Liver (tissue), 10 donors: ENCODE measurements at places on chromosomes 3 and 15.

DNA sequence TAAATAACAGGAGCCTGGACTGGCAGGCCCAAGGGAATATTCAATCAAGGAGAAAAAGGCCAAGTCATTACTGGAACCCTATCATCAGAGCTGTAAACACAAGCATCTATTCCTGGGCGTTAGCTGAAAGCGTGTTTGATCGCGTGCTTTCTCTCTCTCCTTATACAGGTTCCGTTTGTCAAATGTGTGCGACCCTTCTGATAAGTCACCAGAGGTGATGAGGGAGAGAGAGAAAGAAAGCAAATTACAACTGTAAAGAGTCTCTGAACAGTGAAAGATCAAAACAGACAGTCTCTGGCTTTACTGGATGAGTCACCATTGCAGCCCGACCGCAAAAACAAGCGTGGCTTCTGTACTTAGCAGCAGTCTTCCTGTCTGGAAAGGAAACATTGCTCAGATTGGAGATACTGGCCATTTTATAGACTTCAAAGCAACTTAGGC is 39.5 kb upstream of the TPRG1 start:
- no peak for DNase-seq

DNA sequence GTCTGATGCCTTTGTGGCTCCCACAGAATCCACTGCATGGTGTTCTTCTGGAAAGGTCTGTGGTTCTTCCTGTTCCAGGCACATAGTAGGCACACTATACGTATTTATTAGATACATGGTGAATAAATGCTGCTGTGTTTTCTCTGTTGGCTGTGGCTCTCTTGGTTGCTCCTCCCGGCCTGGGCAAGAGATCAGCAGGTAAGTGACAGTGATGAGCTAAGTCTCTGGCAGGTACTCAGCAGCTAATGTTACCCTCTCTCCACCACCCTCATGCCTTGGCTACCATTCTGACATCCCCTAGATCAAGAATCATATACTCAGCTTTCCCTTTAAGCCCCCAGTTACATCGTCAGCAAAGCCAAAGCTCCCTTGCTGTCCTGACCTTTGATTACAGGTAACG is 8.4 kb downstream of the SV2B start:
- DNase-seq, result no peak

- DNase-seq, result no peak
Measured at GRCh38 chr15:92941668-92942067, 41.5 kb downstream of the CHD2 start.

GRCh38 chr3:150733936-150734794 is 28.8 kb downstream of the SIAH2 start:
- DNase-seq, result no peak

DNA sequence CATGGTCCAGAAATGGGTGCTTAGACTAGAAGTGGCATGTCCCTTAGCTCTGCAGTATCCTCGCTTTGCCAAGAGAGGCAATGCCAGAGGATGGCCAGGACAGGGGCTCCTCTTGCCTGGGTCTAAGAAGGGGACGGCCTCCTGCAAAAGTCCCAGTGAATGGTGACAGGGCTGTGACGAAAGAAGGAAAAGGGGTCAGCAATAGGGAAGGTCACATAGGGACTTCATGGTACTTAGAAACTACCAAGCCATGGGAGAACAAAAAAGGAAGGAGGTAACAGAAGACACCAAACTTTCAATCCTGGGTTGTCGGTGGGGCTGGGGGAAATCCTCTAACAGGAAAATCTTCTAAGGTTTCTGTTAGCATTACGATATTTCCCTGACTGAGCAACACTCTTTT is 36.2 kb upstream of the ATOSA start:
- DNase-seq, result no peak

- DNase-seq, result no peak
Measured at GRCh38 chr3:177459401-177459800, 262.1 kb upstream of the TBL1XR1 start.

GRCh38 chr15:73709686-73710085 is 25.5 kb downstream of the CD276 start:
- no peak for DNase-seq
